Glutamatergic neuron (in vitro differentiated cells): ENCODE measurements at places on chromosomes 16 and 17. TPM values are rescaled to one million over a fixed set of nuclear protein-coding genes. Genes with fewer than 3 reads are reported as not detected.
A peak's percentile ranks its signal among the peaks of the same experiment; 100 is the strongest.

DNA sequence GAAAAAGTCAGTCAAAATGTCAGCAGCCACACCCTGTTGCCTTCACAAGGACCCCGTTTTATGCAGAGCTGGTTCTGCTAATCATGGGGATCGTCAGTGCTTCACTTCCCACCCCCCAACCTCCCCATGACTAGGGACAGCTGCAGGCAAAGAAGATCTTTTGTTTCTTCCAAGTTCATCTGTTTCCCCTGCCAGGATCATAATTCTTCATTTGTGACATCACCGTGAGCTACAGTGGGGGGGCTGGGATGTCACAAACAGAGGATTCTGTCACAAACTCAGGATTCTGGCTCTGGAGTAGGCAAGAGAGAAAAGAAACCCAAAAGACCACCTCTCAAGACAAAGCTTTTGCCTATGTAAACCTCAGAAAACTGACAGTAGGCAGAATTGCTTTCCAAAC, 24.7 kb downstream of the DNAJC7 start:
- DNase-seq: no peak

- DNase-seq: no peak
Observed at GRCh38 chr17:45801421-45801820, 17.3 kb downstream of the CRHR1 start.

- DNase-seq: no peak
Observed at GRCh38 chr17:50926523-50926922, 60.4 kb upstream of the TOB1 start.

DNA sequence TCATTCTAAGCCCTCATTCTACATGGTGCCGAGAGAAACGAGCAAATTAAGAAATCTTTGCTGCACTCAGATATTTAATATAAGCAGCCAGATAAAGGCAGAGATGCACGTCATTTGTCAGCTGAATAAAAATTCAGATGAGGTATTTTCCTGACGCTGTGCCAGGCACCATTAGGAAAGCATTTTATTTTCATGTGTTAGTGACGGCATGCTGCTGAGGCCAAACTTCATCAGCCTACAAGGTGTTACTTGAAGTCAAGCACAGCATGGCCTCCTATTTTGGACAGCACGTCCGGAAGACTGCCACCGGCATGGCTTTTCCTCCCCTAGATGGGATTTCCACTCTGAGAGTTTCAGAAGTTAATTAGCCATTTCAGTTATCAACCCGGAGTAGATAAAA, 70.3 kb downstream of the IRX3 start:
- DNase-seq: no peak

GRCh38 chr17:32569171-32570080, 82.6 kb downstream of the CDK5R1 start:
- no peak for DNase-seq

ERN2 gene
- total RNA-seq: 0.64 TPM

DPEP2 gene
- not detected for total RNA-seq

ABCA6 gene
- 1.6 TPM for total RNA-seq

RNF222 gene
- total RNA-seq: not detected

- DNase-seq: no peak
Observed at GRCh38 chr16:11685844-11686618, 17.8 kb downstream of the SNN start.

- DNase-seq: peak; percentile 87
Observed at GRCh38 chr17:5031365-5032082, 3.7 kb downstream of the SLC52A1 start.

CDK3 gene
- total RNA-seq: 7.1 TPM

GRCh38 chr17:56700919-56701420, 107.5 kb downstream of the NOG start:
- DNase-seq: no peak

SYNGR3 gene
- total RNA-seq: 45.7 TPM

C17orf50 gene
- not detected for total RNA-seq

- DNase-seq: peak; percentile 62
Observed at GRCh38 chr16:66366433-66367299, at the start of gene CDH5. Gene CDH5 (plus strand): TSS chr16:66366691. CDS start chr16:66379338, 12,647 bp downstream.

DNA sequence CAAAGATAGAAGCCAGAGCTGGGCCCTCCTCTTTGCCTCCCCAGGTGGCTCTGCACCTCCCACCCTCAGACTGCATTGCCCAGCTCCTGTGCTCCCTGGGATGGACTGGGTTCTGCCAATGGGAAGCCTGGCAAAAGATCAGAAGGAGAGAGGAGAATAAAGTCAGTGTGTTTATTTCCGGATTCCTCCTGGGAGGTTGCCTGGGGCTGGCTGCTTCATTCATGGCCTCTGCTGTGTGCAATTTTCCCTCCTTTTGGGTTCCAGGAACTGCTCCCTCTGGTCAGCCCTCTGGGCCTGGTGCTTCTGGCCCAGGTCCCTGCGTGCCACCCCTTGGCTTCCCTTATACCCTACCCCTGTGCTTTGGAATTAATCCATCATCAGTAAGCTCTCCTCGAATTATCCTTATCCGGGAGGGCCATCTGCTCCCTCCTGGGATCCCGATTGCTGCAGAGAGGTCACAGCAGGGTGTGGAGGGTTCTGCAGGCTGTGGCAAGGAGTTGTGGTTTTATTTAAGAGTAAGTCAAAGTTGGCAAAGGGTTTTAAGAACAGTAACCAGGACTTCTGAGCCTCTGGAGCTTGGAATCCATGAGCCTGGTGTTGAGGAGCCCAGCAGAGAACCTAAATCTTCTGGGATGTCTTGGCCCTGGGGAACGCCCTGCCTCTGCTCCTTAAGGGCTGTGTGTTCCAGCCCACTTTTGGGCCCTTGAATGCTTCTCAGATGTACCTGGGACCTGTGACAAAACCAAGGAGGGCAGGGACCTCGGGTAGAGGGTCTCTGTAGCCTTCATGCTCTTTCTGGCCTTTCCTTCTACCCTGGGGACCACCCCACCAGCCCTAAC, 8.2 kb upstream of the MMP2 start:
- DNase-seq: no peak

GRCh38 chr16:69564845-69565670, 708 bp upstream of the NFAT5 start:
- no peak for DNase-seq

DNA sequence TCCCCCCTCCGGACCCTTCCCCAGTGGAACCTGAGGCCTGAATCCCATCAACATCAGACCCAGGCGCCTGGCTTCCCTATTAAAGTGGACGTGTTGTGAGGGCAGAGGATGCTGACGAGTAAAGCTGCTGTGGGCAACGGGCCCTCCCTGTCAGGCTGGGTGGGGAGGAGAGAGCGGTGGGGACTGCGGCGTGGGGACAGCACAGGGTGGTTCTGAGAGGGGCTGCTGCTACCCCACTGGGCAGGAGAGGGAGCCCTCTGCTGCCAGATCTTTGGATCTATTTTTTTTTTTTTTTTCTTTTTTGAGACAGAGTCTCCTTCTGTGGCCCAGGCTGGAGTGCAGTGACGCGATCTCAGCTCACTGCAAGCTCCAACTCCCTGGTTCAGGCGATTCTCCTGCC, 5.9 kb downstream of the CA5A start:
- DNase-seq: peak; percentile 49

AGRP gene
- total RNA-seq: not detected

GRCh38 chr17:8072729-8073461, 14.6 kb downstream of the ALOX12B start:
- DNase-seq: no peak

ENPP7 gene
- not detected for total RNA-seq

DNA sequence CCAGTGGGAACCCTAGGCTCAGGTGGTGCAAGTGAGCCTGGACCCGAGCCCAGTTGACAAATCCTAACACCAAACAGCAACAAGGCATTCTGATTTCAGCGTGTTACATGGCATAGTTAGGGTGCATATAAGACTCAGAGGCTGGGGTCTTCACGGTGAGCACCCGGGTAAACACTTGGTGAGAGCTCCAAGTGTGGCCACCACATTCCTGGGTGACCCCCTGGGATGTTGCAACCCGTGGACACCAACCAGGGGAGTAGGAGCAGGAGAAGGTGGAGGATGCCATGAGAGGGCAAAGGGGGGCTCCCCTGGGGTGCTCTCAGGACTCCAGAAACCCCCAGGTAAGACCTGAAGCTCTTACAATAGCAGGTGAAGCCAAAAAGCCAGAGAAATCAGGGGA, 69.9 kb upstream of the CDH5 start:
- DNase-seq: no peak

DNA sequence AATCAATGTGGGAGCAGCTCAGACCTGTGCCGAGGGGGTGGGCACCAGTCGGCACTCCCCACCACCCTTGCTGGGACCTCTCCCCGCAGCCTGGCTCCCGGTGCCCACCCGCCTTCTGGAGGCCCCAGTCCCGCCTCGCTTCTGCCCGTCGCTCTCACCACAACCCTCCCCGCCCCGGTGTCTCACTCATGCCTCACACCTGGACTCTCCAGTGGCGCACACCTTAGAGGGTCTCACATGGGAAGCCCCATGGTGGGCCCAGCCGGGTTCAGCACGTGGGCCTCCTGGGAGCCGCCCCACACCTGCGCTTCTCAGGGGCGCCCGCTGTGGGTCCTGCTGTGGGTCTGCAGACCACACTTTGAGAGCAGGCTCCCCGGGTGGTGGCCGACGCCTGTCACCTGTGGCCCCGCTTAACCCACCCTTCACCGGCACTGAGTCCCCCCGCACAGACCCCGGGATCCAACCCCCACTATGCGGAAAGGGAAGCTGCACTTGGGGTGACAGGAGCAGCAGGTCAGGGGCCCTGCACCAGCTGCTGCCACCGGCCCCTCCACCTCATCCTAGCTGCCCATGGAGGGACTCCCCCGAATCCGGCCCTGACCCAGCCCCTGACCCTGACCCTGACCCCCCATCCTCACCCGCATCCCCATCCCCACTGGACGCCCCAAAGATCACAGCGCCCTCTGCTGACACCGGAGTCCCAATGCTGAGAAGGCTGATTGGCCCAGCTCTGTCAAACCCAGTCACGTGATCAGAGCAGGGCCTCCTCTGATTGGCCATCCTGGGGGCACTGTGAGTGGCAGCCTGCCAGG, 27.4 kb upstream of the SLC38A10 start:
- DNase-seq: no peak

MARVELD3 gene
- total RNA-seq: 0.25 TPM

DNA sequence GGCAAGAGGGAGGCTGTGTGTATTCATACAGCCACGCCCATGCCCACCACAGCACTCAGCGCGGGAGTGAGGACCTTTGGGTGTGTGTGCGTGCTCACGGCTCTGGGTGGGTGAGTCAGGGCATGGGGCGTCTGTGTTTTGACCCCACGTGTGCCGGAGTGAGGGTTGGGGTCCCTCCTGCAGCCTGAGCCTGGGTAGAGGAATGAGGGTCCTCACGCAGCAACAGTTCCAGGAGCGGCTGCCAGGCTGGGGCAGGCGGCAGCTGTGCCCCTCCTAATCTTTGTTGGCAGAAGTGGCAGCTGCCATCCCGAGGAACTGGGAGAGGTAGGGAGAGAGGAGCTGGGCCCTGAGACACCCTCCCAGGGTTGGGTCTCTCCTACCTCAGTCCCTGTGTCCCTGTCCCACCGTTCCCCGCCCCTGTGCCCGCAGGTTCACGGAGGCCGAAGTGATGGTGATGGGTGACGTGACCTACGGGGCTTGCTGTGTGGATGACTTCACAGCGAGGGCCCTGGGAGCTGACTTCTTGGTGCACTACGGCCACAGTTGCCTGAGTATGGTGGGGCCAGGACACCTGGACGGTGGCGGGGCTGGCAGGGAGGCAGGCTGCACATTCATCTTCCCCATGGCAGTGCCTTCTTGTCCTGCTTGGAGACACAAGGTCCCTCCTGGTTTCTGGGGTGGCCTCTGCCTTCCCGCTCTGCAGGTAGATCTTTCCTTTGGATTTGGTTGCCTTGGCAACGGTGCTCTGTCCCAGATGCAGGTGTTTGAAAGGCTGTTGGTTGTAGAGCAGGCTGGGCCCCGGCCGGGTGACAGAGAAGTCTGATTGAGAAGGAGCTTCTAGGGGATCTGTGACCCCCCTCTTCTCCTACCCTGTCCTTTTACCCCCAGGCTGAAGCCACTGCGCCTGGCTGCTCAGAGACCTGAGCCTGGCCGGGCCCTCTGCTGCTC, 5.9 kb downstream of the DPH1 start:
- no peak for DNase-seq

DNA sequence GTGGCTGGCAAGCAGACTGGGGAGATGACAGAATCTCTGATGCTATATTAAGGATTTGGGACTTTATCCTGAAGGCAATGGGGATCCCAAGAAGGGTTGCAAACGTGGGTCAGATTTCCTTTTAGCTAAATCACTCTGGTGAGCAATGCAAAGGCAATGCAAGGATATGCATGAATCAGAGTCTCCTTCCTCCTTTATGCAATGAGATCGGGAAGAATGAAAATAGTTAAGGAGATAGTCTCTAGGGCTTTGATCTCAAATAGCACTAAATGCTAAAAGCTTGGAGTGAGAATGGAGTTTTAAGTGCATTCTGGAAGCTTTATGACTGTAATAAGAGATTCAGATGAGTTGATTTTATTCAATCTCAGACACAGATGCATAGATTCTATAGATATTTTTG, 27.2 kb upstream of the SHISA9 start:
- DNase-seq: no peak

DNA sequence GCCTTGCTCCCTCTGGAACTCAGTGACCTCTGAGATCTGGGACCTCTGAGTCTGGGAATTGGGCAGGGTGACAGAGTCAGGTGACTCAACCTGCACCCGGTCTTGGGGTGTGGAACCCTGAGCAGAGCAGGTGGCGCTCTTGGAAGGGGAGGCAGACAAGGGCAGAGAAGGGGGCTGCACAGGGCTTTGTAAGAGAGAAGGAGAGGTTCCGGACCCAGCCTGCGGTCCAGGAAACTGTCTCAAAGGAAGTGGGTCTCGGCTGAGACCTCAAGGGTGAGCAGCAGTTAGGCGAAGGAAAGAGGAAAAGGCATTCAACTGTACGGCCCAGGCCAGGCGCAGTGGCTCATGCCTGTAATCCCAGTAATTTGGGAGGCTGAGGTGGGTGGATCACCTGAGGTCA, 10.0 kb upstream of the RIPOR1 start:
- DNase-seq: no peak

GRCh38 chr16:67393788-67394154, 473 bp upstream of the TPPP3 start:
- no peak for DNase-seq

PRR35 gene
- total RNA-seq: not detected

- DNase-seq: peak; percentile 17
Observed at GRCh38 chr17:17062356-17062755, 20.1 kb downstream of the MPRIP start.

DNA sequence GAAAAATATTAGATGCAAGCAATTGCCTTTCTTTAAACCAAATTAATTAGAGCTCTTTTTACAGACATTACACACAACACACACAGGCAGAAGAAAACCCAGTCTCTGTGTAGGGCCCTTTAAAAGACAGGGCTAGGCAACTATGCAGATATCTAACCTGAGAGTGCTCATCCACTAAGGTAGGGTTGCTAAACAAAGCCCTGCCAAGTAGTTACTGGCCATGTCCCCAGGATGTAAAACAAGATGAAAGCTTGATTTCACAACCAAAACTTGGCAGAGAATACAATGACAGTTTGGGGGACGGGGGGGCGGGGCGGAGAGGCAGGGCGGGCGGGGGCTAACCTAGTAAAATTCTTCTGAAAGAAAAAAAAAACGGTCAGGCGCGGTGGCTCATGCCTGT, 669.0 kb upstream of the CA10 start:
- no peak for DNase-seq

TBX6 gene
- 0.86 TPM for total RNA-seq
